ENCODE measurements at places on chromosomes 13 and 19.
A peak's percentile ranks its signal among the peaks of the same experiment; 100 is the strongest.

- DNase-seq: no peak
These were observed 14.4 kb upstream of the TPM4 start for GRCh38 chr19:16061943-16062342.

DNA sequence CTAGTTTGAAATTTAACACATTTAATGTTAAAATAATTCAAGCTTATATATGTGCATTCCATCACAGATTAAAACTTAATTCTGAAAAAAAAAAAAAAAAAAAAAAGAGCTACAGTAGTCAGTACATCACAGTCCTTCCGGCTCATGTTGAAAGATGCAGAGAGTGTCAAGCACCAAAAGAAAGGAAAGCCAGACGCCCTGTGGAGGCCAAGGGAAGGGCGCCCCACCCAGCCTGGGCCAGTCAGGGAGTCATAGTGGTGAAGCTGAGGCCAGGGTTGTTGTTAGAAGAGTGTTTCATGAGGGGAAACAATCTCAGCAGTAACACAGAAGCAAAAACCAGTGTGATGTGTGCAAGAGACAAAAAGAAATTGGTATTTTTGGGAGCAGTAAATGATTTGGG is 375.3 kb downstream of the MTUS2 start:
- no peak for DNase-seq

GRCh38 chr19:6586726-6587092 is 4.2 kb downstream of the CD70 start:
- no peak for DNase-seq

DNA sequence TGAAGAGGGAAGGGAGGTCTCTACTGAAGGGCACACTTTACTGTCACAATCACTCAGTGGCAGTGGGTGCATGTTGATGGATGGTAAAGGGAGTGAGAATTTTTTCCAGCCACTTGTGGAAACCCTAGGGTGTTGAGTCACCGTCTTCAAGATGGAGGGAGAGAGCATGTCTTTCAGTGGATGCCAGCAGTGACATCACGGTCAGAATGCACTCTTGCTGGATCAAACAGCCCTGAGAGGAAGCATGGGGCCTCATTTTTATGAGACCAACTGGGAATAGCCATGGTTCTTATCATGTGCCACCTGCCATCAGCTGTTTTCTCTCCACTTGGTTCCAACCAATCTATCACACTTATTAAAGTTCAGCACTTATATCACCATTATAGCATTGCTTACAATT is 182.5 kb downstream of the KCNRG start:
- DNase-seq: peak; percentile 23

GRCh38 chr19:8515317-8515716 is 1.4 kb upstream of the ZNF414 start:
- DNase-seq: no peak

DNA sequence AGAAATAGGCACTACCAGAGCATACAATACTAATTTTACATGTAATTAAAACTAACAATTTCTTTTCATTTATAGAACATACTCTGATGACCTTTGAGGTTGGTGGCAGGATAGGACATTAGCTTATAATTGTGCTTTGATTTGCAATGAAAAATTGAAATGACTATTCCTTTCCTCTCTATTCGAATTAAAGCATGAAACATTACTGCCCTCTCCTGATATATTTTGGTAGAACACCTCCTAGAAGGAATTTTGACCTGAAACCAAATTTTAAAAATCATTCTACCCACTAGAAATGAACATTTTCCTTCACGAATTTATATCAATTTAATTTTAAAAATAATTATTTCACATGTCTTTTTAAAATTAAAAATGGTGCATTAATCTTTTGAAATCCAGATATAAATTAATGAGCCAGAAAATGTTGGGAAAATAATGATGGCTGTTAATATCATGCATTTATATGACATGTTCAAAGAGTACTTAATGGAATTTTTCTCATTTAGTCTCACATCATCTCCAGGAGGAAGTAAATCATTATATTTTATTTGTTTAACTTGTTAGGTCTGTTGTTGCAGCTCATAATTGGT is 556.3 kb upstream of the ARGLU1 start:
- peak; percentile 19 for DNase-seq

DNA sequence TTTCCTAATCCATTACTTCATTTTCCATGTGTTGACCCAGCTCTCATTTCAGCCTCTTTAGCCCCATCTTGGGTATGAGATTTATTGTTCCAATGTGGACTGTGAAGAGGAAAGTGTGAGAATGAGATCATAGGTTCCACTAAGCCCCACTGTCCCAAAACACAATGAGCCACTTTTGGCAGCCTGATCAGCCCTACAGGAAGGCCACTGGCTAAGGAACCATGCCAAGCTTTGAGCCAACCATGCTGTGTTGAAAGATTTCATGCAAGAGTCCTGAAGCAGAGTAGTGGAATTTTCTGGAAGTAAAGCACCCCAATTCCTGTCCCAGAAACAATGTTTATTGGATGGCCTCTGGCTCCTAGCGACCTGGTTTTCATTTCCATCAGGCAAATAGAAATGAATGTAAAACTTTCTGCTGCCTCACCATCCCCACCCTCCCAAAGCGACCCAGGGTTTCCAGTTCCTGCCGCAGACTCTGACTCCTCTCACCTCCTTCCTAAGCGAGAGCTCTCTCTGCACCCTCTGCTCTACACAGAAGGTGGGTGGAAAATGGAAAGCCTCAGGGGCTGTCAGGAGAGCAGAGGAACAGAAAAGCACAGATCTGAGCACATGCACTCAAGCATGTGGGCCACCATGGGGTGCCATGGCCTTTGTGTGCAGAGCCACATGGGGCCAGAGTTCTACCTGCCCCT is 73.1 kb downstream of the KCTD12 start:
- DNase-seq: no peak
